Foreskin fibroblast (primary cell): ENCODE measurements at places on chromosomes 7 and 10.

- no peak for DNase-seq
These were observed 20.5 kb downstream of the CLEC2L start for GRCh38 chr7:139543801-139544603.

DNA sequence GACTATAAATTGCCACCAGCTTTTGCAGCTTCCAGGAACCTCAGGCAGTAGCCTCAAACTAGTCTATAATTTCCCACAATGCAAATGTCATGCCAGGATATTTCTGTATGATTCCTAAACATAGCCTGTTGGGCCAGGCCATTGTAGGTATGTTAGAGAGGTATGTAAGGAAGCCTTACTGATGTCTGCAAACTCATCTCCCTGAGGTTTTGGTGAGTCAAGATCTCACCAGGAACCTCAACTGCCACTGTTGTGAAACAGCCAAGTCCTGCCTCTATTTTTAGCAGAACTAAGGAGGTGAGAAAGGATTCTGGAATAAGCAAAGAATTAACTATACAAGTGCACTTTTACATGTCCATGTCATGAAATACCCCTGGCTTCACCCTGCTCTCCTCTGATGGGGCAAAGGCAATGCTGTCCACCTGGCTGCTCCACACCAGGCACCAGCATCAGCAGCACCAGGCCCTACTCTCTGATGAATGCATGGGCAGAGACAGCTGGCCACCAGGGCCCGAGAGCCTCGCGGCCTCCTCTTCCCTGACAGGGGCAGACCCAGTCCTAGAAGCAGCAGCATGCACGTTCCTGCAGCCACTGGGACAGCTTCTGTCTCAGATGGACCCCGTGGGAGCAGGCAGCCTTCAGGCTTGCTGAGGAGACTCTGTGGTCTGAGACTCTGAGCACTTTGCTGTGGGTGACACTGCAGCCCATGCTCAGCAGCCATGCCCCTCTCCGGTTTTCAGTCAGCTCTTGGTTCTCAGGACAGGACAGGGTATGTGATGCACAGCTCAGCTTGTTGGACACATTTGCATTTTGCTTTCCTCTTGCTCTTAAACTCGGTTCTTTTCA, 147.3 kb downstream of the ZMYND11 start:
- peak; percentile 32 for DNase-seq

DNA sequence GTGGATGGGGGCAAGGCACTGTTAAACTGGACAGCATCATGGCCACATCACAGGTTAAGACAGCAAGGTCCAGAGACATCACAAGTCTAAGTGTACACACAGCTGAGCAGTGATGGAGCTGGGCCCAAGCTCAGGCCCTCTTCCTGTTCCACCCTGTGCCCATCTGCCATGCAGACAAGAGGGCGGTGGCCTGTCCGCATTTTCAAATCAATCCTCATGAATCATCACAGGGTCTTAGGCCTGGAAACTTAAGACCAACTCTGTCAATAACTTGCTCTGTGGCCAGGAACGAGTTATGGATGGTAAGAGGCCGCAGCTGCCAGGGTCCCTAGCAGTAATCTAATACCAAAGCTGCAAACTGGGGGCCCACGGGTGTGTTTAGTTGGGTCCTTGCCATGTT, 3.2 kb downstream of the C10orf105 start:
- no peak for DNase-seq

DNA sequence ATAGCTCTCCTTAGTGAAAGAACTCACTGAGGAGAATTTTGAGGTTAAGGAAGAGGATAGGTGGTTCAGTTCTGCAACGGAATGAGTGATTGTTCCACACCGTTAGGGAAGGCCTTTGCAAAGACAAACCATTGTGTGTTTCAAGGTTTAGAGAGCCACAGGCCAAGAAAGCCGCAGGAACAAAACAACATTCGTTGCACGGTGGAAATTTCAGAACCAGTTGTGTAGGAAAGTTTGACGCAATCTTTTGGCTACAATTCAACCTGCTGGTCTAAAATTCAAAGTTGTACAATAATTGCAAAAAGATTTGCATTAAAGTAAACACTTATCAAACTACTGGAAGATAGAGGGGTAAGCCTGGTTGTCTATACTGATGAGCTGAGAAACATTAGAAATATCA, 91.4 kb downstream of the FAM107B start:
- peak; percentile 41 for DNase-seq

GRCh38 chr7:27196287-27196767, 3.6 kb downstream of the HOXA13 start:
- DNase-seq, result peak; percentile 92

GRCh38 chr7:135447748-135448147, 62.2 kb downstream of the CNOT4 start:
- no peak for DNase-seq

GRCh38 chr10:122658356-122659049, 41.1 kb downstream of the C10orf120 start:
- DNase-seq, result no peak

- DNase-seq, result no peak
These were observed 112.1 kb upstream of the CDK1 start for GRCh38 chr10:60666221-60666620.

DNA sequence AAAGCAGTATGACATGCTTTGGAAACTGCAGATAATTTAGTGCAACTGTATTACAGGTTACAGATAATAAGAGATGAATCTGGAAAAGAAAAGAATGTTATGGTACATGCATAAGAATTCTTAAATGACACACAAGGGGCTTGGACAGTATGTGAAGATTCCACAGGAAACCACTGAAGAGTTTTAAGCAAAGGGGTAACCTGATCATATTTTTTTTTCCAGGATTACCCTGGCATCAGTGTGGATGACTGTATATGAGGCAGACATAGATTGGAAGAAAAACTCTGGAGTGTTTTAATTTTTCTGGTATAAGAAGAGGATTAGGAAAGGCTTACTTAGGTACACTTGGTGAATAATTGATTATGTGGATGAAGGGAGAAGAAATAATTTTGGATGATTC, 8.1 kb downstream of the TFPI2 start:
- DNase-seq, result no peak

DNA sequence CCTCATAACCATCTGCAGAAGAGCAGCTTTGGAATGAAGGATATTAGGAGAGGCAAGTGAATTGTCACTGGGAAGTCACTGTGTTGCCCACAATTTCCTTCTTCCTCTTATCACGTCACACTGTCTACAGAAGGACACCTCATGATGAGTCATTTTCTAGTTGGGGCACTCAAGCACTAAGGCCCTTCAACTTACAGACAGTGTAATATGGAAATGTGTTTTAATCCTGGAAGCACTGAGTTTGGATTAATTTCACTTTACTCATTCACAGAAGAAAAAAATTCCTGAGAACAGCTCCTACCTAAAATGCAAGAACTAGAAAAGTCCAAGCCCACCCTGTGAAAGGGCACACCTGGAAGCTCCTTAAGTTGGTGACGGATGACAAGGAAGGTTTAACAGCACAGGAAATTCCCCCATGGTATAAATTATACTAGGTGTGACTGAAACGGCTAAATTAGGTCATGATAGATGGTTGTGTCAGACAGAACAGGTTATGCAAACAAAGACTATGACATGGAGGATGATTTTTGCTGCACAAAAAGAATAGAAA, 56.6 kb downstream of the PARD3 start:
- peak; percentile 94 for DNase-seq

GRCh38 chr7:816751-817671, 15.3 kb upstream of the SUN1 start:
- DNase-seq, result no peak
